NCI-H1417 (cell line): ENCODE measurements at places on chromosomes 2 and 18.

- no peak for DNase-seq
These were observed 104.7 kb upstream of the NABP1 start for GRCh38 chr2:191573216-191573615.

DNA sequence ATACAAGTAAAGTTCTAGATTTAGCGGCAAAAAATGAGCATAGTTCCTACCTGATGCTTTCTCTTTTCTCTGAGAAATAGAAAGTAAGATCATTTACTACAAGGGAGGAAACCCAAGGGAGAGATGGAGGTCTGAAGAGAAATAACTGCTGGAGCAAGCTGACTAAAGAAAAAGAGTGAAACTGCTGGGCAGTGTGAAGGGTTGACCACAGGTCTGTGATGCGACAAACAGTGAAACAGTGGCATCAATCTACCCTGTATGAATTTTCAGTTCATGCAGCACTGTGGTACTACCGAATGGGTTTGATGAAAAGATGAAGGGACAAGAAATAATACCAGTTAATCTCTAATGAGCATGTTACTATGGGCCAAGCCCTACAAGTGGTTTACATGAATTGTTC is 52.2 kb downstream of the CUL3 start:
- DNase-seq = no peak

DNA sequence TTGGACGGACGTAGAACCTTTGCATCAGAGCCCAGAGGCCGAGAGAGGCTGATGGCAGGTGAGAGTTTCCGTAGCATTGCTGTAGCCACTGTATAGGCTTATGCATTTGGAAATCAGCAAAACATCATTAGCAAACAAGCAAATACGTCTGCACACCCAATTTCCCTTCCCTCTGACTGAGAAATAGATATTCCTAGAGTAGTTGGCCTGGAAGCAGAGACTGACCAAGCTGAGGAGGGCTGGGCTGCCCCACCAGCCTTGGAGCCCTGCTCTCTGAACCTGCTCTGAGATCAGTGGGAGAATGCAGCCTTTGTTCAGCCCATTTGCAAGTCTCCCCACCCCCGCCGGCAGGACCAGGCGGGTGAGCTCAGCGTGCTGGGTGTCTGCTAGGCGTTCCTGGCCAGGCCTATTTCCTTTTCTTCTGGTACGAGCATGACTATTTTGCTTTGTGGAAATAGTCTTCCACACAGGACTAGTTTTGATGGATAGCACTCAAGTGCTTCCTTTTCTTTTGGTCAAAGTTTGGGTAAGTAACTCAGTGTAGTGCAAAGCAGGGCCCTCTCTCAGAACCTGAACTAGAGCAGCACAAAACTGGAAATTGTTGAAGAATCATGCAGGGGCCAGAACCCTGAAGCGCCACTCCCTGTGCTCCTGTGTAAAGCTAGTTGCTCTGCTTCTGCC is 21.9 kb upstream of the RNF149 start:
- DNase-seq = no peak

- DNase-seq = peak; percentile 91
These were observed 123.9 kb upstream of the SLC1A4 start for GRCh38 chr2:64865073-64865830.

DNA sequence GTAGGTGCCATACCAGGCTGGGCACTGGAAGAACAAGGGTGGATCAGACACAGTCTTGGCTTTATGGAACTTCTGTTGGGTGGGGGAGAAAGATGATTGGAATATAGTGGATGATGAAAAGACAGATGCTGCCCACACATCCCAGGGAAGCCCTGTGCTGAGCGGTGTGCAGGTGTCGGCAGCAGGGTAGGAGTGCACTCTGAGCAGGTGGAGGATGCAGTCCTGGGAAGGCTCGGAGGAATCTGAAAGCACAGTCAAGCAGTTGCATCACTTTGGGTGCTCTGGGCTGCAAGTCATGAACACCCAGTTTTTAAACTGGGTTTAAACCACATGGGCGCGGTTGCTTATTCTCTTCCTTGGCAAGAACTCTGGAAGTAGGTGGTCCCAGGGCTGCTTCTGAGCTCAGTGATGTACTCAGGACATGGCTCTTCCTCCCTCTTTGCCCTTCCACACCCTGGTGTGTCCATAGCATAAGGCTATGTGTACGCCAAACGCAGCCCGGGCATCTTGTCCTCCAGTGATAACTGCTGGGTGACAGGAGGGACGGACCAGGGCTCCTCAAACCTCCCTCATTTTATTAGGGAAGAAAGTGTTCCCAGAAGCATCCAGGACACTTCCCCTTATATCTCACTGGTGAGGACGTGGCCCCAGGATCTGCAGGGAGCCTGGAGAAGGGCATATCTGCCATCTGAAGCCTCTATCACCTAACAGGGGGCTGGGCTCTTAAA is 84.0 kb downstream of the SH3RF3 start:
- no peak for DNase-seq

GRCh38 chr18:55109818-55110414 is 150.7 kb upstream of the CCDC68 start:
- no peak for DNase-seq

GRCh38 chr2:226411727-226412360 is 387.8 kb downstream of the IRS1 start:
- no peak for DNase-seq
